ENCODE measurements at places on chromosomes 4 and X.

DNA sequence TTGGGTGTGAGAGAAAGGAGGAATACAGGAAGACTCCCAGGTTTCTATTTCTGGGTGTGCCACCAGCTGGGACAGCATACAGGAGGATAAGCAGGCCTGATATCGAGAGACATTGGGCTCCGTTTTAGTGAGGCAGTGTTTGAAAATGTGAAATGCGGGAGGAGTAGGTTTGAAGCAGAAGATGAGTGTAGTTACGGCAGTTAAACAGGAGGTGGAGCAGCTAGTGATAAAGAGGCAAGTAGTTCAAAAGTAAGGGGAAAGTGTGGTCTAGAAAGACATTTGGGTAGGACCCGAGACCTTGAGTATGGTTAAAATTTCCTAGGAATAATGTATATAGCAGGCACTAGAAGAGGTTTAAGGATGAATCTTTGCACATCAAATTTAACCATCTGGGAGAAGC lies 42.4 kb downstream of the DCUN1D4 start:
- DNase-seq: no peak

GRCh38 chr4:99715286-99715685 lies 57.7 kb upstream of the C4orf54 start:
- DNase-seq: no peak

- no peak for DNase-seq
Observed at GRCh38 chr4:142550965-142551364, 295.1 kb downstream of the INPP4B start.

GRCh38 chr4:18611026-18611425 lies 589.5 kb upstream of the LCORL start:
- no peak for DNase-seq

GRCh38 chrX:133783274-133783673 lies 202.1 kb downstream of the GPC3 start:
- no peak for DNase-seq
